B cell (primary cell): ENCODE measurements at places on chromosomes 3 and 15. TPM values are rescaled to one million over a fixed set of nuclear protein-coding genes. Genes with fewer than 3 reads are reported as not detected.

Gene MESP2
- polyA plus RNA-seq = 0.19 TPM in 1 of 2 replicates, not detected in the other

Gene GHRL
- polyA plus RNA-seq = 1.5 and 3.0 TPM in 2 replicates

Gene SEC61A1
- polyA plus RNA-seq = 48.4 and 59.7 TPM in 2 replicates

Gene CADM2
- polyA plus RNA-seq = 0.37 TPM in 1 of 2 replicates, not detected in the other

Gene CHRFAM7A
- polyA plus RNA-seq = 0.61 and 1.8 TPM in 2 replicates

Gene SAMD7
- not detected in 2 replicates for polyA plus RNA-seq

Gene MTMR10
- polyA plus RNA-seq = 27.9 and 42.8 TPM in 2 replicates

Gene SELENOT
- polyA plus RNA-seq = 143 and 181 TPM in 2 replicates

Gene CCDC71
- polyA plus RNA-seq = 13.4 and 15.6 TPM in 2 replicates

Gene PSMD2
- polyA plus RNA-seq = 79.4 and 119 TPM in 2 replicates

Gene ANKUB1
- polyA plus RNA-seq = not detected in 2 replicates

Gene IL5RA
- 0.43 and 2.6 TPM in 2 replicates for polyA plus RNA-seq

Gene SERINC4
- polyA plus RNA-seq = 0.10 TPM in 1 of 2 replicates, not detected in the other

Gene SPATA12
- polyA plus RNA-seq = not detected in 2 replicates

Gene NUP210
- 76.9 and 114 TPM in 2 replicates for polyA plus RNA-seq

Gene COL6A5
- polyA plus RNA-seq = not detected in 2 replicates

Gene GOLGA8T
- not detected in 2 replicates for polyA plus RNA-seq

Gene LOXL1
- 0.21 and 0.46 TPM in 2 replicates for polyA plus RNA-seq

Gene PLSCR2
- 0.15 TPM in 1 of 2 replicates, not detected in the other for polyA plus RNA-seq

Gene OCA2
- polyA plus RNA-seq = 0.09 TPM in 1 of 2 replicates, not detected in the other

Gene ONECUT1
- polyA plus RNA-seq = not detected in 2 replicates

Gene RPL22L1
- polyA plus RNA-seq = 147 and 200 TPM in 2 replicates

Gene TPRG1
- 0.21 TPM in 1 of 2 replicates, not detected in the other for polyA plus RNA-seq

Gene ZNF662
- 0.12 and 0.22 TPM in 2 replicates for polyA plus RNA-seq
